ENCODE measurements at places on chromosomes 3 and 15.

DNA sequence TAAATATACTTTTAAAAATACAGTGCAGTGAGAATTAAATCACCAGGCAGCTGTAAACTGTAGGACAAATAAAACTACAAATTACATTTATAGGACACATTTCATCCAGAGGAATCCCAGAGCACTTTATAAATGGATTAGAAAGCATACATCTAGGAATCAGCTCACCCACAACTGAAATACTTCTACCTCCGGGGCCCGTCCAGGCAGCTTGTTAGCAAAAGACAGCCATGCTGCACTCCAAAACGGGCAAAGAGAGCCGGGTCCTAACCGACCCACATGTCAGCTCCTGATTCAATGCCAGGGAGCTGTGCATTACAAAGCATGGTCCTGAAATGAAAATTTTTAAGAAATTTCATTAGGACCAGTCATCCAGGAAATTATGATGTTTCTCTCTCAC lies 234.1 kb downstream of the CBLB start:
- DNase-seq: no peak

DNA sequence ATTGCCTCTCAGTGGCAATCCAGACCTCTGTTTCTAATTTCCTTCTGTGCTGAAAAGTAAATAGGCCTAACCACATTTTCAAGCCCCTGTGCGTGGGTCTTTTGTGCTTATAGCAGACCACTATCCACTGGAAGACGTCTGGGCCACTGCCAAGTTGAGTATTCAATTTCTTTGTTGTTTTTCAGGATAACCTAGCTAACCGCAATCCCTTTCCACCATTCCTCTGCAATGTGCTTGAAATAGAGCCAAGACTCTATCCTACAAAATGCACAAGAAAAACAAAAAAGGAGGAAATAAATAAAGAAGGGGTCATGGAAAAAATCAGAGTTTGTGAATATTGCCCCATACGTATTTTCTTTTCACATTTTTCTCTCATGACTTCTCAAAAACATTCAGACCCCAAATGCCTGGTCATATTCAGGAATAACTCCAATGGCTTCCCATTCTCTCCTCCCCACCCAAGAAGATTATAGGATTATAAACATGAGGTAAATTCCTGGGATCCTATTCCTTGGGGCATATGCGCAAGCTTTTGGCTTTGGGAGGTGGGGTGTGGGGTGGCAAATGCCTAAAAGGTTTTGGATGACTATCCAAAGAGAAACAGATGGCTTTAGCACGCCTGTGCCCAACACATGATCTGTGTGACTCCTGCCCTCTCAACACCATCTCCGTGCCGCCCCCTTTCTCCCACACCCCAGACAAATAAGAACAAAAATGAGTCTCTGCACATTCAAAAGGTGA lies 217.9 kb upstream of the THBS1 start:
- no peak for DNase-seq

GRCh38 chr3:190099099-190099498 lies 21.6 kb downstream of the P3H2 start:
- no peak for DNase-seq

- no peak for DNase-seq
These were observed 98.9 kb upstream of the PFN2 start for GRCh38 chr3:150069633-150070032.

DNA sequence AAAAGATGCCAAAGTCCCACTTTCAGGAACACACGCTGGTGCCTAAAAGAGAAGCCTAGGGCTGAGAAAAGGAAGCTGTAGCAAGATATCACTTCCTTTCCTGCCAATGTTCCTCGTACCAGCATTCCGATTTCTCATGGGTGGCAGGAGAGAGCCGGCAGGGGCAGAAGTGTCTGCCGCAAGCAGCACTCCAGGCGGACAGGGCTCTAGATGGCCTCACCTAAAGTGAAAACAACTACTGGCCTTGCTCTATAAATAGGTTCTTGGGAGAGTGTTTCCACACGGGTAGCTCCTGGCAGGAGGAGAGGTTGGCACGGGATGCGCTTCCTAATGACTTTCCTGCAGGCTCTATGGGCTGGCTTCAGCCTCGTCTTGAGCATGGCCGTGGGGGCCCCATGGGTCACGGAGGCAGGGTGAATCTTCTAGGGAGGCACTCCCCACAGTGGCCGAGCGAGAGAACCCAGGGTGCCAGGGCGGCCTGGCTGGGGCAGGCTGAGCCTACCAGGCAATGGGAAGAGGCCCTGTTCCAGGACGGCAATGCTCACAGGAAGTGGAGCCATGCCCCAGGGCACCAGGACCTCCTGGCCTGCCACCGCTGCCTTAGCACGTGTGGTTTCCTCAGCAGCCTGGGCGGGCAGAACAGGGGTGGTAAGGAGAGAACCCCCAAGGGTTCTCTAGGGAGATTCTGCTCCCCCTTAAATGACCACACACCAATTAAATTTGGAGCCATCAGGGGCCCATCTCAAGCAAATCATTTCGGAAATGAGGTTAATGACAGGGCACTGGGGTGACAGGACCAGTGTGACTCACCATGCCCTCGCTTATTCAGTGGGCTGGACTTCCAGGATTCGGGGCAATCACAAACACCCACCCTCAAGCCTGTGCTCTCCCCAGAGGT lies 14.6 kb upstream of the DUSP7 start:
- no peak for DNase-seq

DNA sequence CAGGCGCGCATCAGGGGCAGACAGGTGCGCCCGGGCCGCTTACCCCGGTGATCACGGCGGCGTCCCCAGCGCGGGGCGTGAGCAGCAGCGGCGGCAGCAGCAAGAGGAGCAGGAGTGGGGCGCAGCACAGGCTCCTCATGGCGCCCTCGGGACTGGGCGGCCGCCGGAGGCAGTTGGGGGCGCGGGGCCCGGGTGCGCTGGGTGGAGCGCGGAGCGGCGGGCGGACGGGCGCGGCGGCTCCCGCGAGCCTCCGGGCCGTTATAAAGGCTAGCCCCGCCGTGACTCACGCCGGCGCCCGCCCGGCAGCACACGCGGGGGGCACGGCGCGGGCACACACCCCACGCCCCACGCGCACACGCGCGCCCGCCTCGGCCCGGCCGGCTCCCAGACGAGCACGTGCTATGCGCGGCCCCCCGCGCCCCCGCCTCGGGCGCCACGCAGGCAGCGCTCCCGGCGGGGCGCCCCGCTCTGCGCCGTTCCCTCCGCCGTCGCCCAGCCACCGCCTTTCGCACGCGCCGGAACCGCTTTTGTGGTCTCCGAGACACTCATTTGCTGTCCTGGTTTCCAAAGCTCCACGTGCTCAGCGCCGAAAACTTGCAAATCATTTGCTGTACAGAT lies at the start of gene PROK2:
TSS of gene PROK2 (minus strand) at position 235 of the 618 bp plus-strand sequence. CDS start at position 139, 96 bp downstream.
- DNase-seq: peak; percentile 6

GRCh38 chr3:42778644-42779043 lies 5.6 kb upstream of the CCDC13 start:
- peak; percentile 71 for DNase-seq

All from cardiac muscle cell (in vitro differentiated cells and primary cell).